ENCODE measurements at places on chromosomes 3 and 15. TPM values are rescaled to one million over a fixed set of nuclear protein-coding genes. Genes with fewer than 3 reads are reported as not detected.

The ZNF660 gene
- polyA plus RNA-seq, result 11.4 TPM

The CILP gene
- polyA plus RNA-seq, result 3.3 TPM

- DNase-seq, result no peak
Observed at GRCh38 chr15:31302778-31303725, 23.6 kb upstream of the KLF13 start.

DNA sequence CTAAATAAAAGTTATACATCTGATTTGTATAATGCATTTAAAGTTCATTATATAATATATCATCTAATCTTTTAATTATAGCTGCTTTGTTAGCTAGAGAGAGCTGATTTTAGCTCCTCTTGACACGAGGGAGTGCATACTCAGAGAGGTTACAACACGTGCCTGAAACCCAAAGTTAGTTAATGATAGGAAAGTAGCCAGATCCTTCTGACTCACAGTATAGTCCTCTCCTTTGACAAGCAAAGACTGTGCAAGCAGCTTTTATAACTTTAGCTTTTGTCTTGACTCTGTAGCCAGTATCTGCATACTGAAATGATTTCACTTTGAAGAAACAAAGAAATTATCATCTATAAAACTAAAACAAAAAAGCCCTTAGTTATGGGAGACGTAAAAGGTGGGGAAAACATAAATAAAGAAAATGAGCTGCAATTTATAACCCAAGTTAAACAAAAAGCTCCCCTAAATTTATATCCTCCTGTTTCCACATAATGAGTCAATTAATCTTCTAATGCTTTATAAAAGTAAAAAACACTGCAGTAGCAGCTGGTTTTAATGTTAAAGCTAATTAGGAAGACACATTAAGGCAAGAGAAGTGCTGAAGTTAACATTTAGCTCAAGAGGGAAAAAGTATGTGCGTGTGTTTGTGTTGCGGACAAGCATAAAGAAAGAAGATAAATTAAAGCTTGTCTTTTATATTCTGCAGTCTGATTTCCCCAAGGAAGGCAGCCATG, 13.1 kb downstream of the GABRR3 start:
- DNase-seq, result no peak
